ENCODE measurements at places on chromosomes 16 and 17.

DNA sequence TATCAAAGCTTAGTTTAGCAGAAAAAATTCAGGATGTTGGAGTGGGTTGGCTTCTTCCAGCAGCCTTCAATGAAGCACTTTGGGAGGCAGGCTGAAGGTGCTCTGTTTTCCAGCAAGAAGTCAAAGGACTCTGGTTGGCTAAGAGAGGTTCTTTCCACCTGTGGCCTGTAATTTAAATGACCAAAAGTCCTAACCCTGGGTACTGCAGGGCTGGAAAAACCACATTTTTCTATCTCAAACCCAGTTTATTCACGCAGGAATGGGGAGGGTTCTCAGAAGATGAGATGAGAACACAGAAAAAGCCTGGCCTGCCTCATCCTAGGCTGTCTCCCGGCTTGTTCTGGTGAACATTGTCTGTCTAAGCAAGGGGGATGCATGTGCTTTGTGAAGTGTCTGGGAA lies 68.6 kb upstream of the ZFHX3 start:
- no peak for DNase-seq

GRCh38 chr17:56436142-56436541 lies 157.4 kb upstream of the NOG start:
- DNase-seq: no peak

- DNase-seq: no peak
Observed at GRCh38 chr17:80969030-80969673, 22.5 kb upstream of the CHMP6 start.

- DNase-seq: no peak
Observed at GRCh38 chr16:27222249-27223225, 19.2 kb downstream of the KDM8 start.

DNA sequence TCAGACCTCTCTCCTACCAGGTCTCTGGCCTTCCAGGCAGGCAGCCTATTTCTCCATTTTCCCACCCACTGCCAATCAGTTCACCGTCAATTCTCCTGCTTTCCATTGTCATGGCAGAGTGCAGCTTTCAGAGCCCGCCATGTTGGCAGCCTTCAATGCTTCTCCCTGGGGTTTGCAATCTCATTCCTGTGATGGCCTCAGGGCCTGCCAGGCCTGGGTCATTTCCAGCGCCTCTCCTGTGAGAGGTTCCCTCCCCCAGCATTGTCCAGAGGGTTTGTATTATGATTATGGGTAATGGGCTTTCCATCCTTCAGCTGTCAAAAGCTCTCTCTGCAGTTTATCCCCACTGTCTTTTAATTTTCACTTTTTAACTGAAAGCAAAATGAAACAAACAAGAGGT lies 716.6 kb upstream of the CDH8 start:
- DNase-seq: no peak

Data from T-cell (primary cell).